AG09309 (cell line): ENCODE measurements at places on chromosomes 1 and 21.
A peak's percentile ranks its signal among the peaks of the same experiment; 100 is the strongest.

- DNase-seq, result no peak
Observed at GRCh38 chr1:156100205-156100995, 14.1 kb upstream of the LMNA start.

DNA sequence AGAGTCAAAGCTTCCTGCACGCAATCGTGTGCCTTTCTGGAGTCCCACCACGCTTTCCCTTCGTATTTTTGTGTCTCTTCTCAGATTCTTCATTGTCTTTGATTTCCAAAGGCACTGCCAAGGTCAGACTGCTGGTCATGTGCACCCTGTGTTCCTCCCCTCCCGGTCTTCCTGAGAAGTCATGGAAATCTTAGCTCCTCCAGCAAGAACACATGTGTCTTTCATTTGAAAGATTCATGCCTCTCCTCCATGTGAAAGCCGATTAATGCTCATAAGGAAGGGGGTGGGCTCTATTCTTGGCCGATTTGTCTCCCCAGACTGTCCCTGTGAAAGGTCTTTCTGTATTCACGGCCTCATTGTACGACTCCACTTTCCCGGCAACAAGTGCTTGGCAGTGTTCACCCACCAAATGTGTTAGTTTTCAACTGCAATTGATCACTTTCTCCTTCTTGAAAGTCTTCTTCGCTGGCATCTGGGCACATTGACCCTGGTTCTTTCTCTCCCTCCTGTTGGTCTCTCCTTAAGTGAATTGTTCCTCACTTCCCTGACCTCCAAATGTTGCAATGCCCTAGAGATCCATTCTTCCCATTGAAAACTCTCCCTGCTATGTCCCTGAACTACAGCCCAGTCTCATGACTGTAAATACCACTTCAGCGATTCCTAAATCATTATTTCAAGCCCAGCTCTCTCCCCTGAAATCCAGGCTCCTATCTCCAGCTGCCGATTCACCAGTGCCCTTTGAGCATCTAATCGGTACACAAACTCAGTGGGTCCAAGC, 25.4 kb downstream of the MX2 start:
- no peak for DNase-seq

GRCh38 chr1:4676253-4676652, 21.8 kb downstream of the AJAP1 start:
- DNase-seq, result no peak

DNA sequence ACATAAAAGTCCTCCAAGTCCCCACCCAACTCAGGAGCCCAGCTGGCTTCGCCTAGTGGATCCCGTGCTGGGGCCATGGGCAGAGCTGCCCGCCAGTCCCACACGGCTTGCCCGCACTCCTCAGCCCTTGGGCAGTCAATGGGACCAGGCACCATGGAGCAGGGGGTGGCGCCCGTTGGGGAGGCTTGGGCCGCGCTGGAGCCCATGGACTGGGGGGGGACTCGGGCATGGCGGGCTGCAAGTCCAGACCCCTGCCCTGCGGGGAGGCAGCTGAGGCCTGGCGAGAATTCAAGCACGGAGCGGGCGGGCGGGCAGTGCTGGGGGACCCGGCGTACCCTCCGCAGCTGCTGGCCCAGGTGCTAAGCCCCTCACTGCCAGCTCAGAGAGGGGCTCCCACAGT, 249.8 kb upstream of the PLD5 start:
- no peak for DNase-seq

- no peak for DNase-seq
Observed at GRCh38 chr1:183285746-183286145, 99.7 kb downstream of the LAMC2 start.

GRCh38 chr1:55437692-55438091, 222.5 kb upstream of the USP24 start:
- DNase-seq, result no peak

DNA sequence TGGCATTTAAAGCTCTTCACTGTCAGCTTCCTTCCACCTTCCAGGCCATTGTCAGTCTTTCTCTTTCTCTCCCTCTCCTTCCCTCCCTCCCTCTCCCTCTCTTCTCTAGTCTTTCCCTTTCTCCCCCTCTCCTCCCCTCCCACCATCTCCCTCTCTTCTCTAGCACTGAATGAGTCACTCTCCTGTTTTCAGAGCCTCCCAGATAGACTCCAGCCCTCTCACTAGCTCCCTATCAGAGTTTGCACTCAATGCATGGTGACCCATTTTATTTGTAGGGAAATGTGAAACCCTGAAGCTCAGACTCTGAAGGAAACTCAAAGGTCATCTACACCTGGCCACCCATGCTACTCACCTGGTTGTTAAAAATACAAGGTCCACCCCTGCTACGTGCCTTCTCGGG, 4.4 kb upstream of the MATN1 start:
- no peak for DNase-seq

- no peak for DNase-seq
Observed at GRCh38 chr1:90236493-90236892, 241.6 kb downstream of the ZNF326 start.

- no peak for DNase-seq
Observed at GRCh38 chr1:27959792-27960603, at the start of gene XKR8. TSS of gene XKR8 (plus strand) at chr1:27959973. CDS start at chr1:27960070, 97 bp downstream.

DNA sequence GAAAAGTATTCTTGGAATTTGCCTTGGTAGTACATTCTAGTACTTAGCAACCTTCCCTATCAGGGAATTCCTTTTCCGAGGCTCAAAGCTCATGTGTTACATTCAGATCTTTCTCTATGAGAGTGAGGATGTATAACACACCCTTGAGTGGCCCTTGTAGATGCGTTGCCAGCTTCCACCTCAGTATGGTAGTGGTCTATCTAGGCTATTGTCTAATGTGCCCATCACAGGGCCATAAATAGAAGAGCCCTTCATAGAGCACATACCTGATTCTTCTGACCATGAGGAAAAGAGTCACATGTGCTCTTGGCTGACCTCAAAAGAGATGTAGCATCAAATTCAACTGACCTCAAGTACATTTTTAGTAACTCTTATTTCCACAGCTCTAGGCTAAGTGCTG, 14.0 kb upstream of the ZC3H11B start:
- DNase-seq, result no peak

DNA sequence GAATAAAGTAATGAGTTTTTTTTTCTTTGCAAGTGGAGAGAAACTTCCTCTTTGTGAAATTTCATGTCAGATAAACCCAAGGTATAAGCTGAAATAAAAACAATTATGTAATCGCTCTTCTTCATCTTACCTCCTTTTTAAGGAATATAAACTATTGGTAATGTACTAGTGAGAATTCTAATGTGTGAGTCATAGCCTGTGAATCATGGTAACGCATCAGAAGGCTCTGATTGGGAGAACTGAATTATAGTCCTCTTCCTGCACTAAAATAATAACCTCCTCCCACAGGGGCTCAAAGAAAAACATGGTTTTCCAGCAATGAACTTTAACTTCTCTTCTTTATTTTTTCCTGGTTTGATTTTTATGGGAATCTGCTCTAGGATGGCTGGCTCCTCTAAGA, 57.1 kb upstream of the COX20 start:
- peak; percentile 38 for DNase-seq

DNA sequence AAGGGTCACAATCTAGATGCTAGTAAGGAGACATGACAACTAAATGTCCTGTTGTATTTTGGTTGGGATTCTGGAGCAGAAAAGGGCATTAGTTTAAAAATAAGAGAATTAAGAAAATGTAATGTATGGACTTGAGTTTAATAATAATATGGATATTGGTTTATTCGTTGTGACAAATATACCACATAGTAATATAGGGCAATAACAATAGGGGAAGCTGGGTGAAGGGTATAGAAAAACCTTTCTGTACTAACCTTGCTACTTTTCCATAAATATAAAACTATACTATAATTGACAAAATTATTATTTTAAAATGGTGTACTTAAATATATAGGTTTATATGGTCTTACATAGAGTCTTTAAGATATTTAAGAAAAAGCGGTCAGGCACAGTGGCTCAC, 558.9 kb downstream of the PTPRC start:
- no peak for DNase-seq

- no peak for DNase-seq
Observed at GRCh38 chr1:32904797-32905196, 3.6 kb upstream of the TMEM54 start.

DNA sequence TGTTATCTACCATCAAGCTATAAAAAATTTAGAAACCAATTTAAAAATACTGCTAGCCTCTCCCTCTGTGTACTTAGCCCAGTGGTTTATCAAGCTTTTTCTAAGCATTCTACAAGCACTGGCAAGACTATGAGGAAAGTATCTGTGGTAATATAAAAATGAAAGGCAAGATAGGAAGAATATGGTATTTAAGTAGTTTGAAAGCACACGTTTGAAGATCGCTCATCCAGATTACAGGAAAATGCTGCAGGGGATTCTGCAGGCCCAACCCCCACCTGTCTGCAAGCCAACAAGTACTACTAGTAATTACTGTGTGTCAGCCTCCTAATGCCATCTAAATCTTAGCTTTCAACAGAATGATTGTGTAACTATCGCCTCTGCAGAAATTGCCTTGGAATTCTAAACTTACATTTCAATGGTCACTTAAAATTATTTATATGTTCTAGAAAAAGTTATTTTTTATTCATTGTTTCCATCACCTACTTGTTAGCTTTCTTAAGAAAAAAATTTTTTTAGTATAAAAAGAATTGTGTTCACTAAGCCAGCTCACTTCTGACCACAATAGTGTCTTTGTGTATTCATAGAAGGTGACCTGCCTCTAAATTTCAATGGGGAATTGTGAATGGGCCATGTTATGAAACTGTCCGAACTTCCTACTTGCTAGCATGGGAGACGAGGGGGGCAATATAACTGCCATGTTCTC, 8.5 kb downstream of the ERRFI1 start:
- peak; percentile 49 for DNase-seq

GRCh38 chr1:216823731-216824130, 100.5 kb upstream of the ESRRG start:
- DNase-seq, result no peak

- no peak for DNase-seq
Observed at GRCh38 chr1:215878843-215879242, 311.7 kb downstream of the KCTD3 start.

DNA sequence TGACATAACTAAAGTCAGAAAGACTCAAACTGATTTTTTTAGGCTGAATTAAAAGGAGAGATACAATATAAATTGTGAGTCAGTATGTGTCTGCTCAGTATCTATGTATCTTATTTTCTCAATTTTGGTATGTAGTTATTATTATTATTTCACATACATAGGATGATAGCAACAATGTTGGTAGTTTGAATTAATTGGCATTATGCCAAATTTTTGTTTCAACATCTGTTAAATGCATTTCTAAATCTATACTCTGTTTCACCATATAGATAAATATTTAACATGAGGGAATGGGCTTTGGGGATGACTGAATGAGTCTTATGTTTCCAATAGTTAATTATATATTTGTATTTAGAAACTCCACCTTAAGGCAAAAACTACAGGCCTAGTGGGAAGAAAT, 12.6 kb upstream of the HMCN1 start:
- no peak for DNase-seq

DNA sequence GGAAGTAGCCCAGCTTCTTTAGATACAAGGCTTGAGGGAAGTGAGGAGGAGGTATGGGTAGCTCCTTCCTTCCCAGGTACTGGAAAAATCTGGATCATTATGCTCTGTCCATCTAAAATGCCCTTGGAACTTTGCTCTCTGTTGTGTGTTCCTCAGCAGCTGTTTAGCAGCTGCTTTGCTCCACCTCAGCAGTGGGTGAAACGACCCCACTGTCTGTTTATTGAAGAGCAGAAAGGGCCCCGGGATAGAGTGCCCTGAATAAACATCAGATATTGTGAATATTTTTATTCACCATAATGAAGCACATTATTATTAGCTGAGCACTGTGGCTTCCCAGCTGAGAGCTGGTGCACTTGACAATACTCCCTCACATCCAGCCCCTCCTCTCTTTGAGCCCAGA, 237.9 kb downstream of the PBX1 start:
- no peak for DNase-seq

DNA sequence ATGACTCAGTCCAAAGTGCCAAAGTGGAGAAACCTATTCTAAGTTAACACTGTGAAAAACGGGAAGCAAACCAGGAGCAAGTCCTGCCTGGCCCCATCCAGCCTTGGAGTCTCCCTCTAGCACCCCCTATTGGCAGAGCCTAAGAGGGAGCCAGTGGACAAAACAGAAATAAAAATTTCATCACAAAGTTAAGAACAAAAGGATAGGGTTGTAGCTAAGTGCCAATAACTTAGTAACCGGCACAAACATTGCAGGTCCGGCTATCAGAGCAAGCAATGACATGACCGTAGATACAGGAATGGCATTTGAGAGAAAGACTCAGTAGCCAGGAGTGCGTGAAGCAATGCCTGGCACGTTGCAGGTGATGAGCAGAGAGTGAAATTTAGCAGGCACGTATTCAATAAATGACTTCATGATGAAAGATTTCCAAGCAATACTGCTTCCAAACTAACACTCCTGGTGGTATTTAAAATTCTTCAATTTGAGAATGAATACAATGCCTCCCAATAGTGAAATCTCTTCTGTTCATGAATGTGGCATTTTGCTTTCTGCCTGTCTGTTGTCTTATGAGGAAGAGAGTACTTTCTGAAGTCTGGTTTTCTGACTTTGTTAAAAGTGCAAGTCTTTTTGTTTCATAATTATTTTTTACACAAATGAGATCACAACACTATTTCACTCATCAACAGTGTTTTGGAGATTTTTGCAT, 391.0 kb downstream of the OMA1 start:
- DNase-seq, result no peak

DNA sequence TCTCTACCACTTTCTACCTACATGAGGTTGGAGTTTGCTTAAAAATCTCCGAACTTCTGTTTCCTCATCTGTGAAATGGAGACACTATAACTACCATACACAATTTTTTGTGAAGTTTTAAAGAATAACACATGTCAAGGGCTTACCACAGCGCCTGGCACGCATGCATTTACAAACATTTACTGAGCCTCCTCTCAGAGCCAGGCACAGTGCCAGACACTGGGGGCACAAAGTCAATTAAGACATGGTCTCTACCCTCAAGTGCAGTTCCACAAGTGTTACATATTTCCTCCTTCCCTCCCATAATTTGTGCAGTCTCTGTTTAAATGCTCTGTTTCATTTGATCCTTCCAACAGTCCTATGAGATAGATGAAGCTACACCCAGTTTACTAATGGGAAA, 356.4 kb upstream of the ESRRG start:
- no peak for DNase-seq

- no peak for DNase-seq
Observed at GRCh38 chr1:11364170-11364569, 91.2 kb downstream of the UBIAD1 start.

- DNase-seq, result no peak
Observed at GRCh38 chr1:233518344-233518743, 95.6 kb upstream of the KCNK1 start.

DNA sequence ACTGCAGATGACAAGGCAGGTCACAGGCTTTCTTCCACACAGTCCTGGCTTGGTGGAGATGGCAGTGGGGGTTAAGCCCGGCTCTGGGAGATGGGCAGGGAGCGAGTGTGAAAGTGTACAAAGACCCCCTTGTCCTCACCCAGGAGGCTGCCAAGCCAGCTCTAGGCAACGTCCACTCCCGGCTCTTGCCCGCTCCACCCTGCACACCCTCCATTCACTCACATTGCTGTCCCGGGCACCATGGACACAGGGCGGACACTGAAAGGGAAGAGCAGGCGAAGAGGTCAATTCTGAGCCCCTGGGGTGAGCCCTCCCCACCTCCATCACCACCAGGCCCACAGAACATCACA, 8.9 kb downstream of the COL16A1 start:
- no peak for DNase-seq
